OCI-M1 (cell line): ENCODE measurements at places on chromosomes 4 and X.

- DNase-seq: no peak
Observed at GRCh38 chrX:70013466-70014381, 36.0 kb downstream of the AWAT2 start.

DNA sequence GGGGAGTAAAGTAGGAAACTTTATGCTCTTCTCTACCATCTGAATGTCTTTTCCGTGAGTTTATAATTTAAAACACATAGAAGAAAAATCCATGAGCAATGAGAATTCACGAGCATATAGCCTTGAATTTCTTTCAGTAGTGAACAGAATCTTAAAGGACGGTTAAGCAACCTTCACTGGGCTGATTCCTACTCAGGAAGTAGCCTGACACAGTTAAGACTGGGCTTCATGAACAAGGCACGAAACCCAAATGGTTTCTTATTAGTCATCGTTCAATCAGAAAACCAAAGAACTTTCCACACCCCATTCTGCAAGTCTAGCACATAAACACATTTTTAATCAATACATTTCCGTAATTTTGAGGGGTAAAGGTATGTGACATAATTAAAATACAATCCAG lies 95.8 kb downstream of the SH3KBP1 start:
- no peak for DNase-seq

DNA sequence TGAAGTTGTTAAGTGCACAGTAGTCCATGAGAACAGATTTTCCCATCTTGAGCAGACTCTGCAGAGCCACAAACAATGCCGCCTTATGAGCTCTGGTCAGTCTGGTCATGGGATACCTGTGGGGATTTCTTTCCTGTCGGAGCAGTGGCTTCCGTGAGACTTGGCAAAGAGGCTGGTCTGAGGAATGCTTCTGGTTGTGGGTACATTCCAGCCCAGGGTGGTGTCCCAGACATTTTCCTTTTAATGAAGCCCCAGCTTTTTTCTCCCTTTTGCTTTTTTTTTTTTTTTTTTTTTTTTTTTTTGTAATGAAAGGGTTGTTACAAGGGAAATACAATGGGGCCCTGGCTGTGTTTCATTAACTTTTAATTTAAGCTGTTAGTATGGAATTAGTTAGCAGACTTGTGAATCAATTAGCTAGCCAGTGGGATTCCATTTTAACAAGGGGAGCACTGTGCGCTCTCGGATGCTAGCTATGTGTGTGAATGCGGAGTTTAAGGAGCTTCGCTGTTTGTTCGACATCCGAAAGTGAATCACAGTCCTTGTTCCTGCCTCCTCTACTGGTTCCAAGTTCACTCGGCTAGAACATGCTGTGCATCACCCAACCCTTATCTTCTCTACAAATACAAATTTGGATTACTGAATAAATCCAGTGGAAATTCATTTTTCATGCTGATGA lies 225.1 kb downstream of the CBR4 start:
- no peak for DNase-seq

- DNase-seq: no peak
Observed at GRCh38 chrX:123990169-123990568, 28.7 kb downstream of the STAG2 start.

DNA sequence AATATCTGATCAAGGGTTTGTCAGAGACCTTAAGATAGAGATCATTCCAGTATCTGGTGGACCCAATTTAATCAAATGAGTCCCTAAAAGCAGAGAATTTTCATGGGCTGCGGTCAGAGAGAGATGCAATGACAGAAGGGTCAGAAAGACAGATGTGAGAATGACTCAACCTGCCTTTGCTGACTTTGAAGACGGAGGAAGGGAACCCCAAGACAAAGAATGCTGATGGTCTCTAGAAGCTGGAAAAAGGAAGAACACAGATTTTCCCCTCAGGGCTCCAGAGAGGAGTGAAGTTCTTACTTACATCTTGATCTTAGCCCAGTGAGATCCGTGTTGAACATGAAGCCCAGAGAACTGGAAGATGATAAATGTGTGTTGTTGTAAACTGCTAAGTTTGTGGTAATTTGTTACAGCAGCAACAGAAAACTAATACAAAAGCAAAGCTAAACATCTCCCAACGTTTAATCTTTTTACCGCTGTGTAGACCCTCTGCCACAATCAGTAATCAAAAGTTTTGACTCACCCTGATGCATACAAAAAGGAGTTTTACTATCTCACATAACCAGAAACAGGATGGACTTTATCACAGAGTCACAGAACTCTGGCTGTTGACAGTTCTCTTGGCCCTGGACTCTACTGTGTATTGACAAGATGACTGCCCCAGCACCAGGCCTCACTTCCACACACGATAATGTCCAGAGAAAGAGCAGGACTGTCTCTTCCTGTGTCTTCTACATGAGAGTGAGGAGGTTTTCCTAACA lies 70.2 kb upstream of the MAGEB2 start:
- DNase-seq: peak; percentile 66

DNA sequence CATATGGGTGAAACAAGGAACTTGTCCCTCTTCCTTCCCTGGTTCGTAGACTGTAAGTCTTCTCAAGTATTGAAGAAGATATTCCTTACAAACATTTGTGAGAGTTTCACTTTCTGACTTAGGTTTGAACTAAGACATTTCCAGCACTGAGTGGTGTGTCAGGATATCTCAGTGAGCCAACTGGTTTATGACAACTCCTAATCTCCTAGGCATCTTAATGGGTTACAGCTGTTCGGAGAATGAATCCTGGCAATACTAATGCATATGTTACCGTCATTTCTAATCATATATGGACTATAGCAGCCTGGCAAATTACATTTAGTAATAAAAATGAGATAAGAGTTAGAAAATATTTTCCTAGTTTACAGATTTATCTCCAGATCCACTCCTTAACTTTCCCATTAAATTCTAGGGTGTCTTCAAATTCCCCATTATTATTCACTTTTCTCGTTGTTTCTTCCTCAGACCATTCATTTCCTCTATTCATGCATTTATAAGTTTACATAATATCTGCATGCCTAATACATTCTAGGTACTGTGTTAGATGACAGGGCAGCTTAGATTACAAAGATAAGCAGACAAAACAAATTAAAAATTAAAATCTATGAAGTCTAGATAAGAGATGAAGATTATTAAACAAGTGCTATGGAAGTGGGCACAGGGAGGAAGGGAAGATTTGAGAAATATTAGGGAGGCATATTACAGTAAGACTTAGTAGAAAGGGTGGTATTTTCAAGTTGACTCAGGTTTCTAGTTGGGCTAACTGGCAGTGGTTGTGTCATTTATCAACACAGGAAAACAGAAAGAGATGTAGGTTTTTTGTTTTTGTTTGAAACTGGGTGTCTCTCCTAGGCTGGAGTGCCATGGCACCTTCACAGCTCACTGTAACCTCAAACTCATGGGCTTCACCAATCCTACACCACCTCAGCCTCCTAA lies 173.9 kb downstream of the WDFY3 start:
- no peak for DNase-seq

- peak; percentile 61 for DNase-seq
Observed at GRCh38 chr4:117137145-117137544, 51.8 kb upstream of the TRAM1L1 start.

DNA sequence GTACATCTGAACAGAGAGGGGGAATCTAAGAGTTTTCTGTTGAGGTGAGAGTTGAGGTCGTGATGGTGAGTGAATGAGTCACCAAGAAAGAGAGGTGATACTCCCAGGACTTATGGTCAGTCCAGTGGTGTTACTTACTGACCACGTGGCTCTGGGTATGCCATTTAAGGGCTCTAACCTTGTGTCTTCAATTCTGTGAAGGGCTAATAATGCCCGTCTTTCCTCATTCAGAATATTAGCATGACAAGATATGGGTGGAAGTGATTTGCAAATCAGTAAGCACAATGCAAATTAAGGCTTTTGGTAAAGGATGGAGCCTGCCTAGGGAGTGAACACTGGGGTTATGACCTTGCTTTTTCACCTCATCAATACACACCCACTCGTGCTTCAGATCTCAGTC lies 75.2 kb downstream of the COQ2 start:
- DNase-seq: no peak

- no peak for DNase-seq
Observed at GRCh38 chr4:8516061-8516573, 64.1 kb upstream of the GPR78 start.

GRCh38 chr4:48909697-48910096 lies 3.1 kb upstream of the OCIAD2 start:
- peak; percentile 34 for DNase-seq

DNA sequence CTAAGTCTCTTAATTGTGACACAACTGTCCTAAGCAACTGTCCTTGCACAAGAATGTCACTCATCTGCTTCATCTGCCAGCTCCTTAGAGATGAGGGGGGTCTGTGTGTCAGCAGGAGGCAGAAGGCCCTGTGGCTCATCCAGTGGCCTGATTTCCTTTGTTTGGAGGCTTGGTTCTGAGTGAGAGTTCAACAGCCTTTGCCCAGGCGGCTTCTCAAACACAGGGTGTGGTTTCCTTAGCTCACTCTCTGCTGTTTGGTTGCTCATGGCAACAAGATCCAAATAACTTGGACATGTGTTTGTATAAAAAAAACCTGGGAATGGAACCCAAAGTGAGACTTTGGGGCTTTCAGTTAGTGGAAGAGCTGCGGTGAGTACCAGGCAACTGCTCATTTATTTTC lies 46.6 kb downstream of the MAP7D3 start:
- DNase-seq: no peak

DNA sequence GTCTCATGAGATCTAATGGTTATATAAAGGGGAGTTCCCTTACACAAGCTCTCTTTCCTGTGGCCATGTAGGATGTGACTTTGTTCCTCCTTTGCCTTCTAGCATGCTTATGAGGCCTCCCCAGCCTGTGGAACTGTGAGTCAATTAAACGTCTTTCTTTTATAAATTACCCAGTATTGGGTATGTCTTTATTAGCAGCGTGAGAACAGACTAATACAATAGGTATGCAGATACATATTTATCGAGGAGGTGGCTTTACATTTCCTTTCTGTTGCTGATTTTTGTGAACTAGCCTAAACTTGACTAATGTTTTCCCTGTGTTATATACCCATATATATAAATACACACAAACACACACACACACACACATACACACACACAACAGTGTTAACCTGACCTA lies 80.2 kb downstream of the VCX2 start:
- DNase-seq: no peak

DNA sequence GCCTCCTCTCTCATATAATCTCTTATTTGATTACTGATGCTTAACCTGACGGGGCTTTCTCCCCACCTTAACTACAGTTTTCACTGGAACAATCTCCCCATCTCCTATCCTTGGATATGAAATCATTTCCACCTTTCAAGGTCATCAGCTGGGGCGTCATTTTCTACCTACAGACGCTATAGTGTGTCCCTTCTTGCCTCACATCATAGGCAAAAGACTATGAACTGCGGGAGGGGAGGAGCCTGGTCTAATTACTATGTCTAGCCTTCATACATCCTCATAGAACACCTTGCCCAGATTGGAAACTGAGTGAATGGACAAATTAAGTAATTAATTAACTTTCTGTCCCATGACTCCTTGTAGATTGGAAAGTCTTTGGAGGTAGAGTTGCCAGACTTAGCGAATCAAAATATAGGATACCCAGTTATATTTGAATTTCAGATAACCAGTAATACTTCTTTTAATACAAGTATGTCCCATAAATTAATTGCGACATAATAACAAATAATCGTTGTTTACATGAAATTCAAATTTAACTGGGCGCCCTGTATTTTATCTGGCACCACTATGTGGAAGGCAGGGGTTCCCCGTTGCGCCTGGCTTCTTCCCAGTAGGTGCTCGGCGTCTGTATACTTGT lies 752 bp upstream of the ATP6AP2 start:
- DNase-seq: peak; percentile 14

DNA sequence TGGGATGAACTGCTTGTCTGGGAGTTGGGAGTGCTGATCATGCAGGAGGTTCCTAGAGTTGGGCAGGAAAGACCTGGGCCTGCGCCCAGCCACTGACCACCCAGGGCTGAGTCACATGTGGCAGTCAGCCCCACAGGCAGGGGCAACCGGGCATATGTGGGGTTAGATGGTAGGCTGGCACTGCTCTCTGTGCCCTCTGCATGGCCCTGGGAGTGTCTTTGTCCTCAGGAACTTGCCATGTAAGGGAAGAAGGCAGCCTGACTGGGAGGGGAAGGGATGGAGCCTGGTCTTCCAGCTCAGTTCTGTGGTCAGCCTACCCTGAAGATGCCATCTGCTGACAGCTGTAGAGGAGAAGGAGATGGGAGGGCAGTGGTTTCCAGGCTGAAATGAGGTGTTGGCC lies 70.2 kb upstream of the EFNB1 start:
- DNase-seq: no peak
